Frontal cortex (tissue), 4 donors: ENCODE measurements at places on chromosomes 4 and X.

GRCh38 chrX:103607364-103608305 lies at the start of gene TCEAL3:
TSS of gene TCEAL3 (plus strand) at chrX:103607963. CDS start at chrX:103609065, 1,102 bp downstream.
- peak; percentile 62 for DNase-seq

DNA sequence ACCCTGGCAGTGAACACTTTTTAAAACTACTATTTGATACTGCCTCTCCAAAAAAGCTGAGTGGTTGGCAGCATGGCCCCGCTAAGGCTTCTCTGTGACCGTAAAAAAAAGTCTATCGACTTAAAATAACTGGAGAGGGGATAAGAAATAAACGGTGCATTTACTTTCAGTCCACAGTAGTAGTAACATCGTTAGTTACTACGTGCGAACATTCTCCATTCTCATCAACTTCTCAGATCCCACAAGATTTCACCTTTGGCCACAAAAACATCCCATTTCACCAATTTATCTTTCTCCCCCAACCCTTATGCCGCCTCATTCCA lies 524 bp upstream of the EXOSC9 start:
- no peak for DNase-seq

- DNase-seq, result no peak
Measured at GRCh38 chr4:149785696-149786431, 29.8 kb downstream of the IQCM start.

DNA sequence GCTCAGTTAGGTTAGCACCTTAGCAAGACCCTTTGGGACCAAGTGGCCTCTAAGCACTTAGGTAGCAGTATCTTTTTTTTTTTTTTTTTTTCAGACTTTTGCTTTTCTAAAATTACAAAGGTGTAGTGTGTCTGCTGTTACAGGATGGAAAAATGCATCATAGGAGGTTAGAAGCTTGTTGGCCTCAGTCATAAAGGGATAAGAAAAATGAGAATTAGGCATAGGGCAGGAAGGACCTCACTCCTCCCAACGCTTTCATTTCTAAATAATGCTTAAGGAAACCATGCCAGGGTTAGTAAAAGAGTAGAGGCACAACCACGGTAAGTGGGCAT lies 148.4 kb upstream of the PLAC1 start:
- DNase-seq, result no peak

GRCh38 chrX:43939187-43939926 lies 33.8 kb downstream of the NDP start:
- no peak for DNase-seq

DNA sequence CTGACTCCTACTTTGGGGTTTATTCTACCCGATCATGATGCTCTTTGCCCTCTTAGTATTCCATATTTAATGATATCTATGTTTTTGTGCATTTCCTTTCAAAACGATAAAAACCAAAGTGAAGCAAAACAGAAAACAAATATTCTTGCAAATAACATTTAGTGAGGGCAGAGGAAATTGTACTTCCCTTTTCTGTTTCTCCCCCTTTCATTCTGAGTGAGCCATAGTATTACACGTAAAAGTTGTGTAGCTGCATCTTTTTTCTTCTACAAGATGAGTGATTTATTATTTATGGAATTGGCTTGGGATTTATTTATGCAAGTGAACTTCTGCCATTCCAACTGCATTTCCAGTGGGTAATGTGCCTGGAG lies 109.9 kb downstream of the AFF2 start:
- no peak for DNase-seq

DNA sequence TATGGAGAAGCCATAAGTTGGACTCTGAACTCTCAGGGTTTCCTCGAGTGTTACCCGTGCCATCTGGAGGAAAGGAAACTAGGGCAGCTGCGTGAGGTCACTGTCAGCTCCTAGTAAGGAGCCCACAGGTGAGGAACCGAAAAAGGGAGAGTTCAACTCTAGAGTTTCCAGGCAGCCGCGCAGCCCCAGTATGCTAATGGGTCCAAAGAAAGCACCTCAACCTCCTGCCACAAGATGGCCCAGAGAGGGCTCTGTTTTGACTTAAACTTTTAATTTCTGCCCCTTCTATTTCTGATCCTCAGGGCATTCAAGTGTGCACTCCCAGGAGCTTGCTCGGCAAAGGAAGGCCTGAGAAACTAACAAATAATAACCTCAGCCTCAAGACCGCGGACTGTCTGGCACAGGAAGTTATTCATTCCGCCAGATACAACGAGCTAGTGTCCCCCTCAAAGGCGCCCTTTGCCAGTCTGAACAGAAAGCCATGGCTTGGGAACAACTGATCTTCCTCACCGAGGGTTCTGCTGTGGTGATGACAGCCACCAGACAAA lies 13.9 kb downstream of the SCARB2 start:
- no peak for DNase-seq
